Glutamatergic neuron (in vitro differentiated cells): ENCODE measurements at places on chromosomes 2 and 18. TPM values are rescaled to one million over a fixed set of nuclear protein-coding genes. Genes with fewer than 3 reads are reported as not detected.
A peak's percentile ranks its signal among the peaks of the same experiment; 100 is the strongest.

FBXO41 gene
- total RNA-seq: 14.0 TPM

TUBA3E gene
- not detected for total RNA-seq

HOXD11 gene
- not detected for total RNA-seq

FAHD2A gene
- total RNA-seq: 50.3 TPM

CDKL4 gene
- not detected for total RNA-seq

ASXL3 gene
- 45.6 TPM for total RNA-seq

DNA sequence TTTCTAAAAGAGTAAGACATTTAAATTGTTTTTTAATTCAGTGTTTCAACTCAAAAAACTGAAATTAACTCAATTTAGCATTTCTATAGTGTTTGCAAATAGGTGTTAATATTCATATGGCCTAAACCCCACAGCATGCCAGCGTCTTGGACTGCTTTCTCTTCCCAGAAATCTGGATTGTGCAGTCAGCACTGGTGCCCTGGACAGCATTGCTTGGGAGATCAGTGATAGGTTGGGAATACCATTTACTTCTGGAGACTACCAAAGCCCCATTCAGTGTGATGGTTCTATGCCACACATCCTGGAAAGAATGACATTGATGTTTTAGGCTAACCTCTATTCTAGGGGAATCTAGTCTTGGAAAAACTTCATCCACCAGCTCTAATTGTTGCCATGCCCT is 455.0 kb upstream of the KLHL29 start:
- DNase-seq: no peak

GRCh38 chr2:216023055-216023648 is 9.8 kb upstream of the MREG start:
- peak; percentile 65 for DNase-seq

- no peak for DNase-seq
Observed at GRCh38 chr2:201357221-201357620, at the start of gene FLACC1. Gene FLACC1 (minus strand): TSS chr2:201357345. CDS start chr2:201351404, 5,941 bp downstream.

DNA sequence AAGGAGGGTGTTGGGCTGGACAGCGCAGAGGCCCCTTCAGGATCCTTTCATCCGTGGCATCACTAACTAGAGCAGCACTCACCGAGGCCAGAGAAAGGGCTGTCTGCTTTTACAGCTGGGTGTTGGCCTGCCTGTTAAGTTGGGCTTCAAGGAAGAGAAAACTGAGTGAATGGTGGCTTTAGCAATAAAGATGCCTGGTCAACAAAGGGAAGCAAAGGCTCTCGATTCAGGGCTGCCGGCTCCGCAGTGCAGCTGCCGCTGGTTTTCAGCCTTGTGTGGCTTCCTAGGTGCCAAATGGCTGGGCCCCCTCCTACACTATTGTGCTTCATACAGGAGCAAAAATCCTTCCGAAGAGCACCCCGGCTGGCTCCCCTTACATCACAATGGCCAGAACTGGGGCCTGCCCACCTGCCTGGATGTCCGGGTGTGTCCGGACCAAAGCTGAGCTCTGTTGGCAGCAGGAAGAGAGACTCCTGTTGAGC is 61.0 kb upstream of the GPR45 start:
- no peak for DNase-seq

- no peak for DNase-seq
Observed at GRCh38 chr2:181751266-181752030, 71.1 kb upstream of the NEUROD1 start.

- no peak for DNase-seq
Observed at GRCh38 chr2:216721141-216721540, 25.8 kb upstream of the IGFBP5 start.

- no peak for DNase-seq
Observed at GRCh38 chr2:135093193-135093592, 41.1 kb downstream of the RAB3GAP1 start.

DNA sequence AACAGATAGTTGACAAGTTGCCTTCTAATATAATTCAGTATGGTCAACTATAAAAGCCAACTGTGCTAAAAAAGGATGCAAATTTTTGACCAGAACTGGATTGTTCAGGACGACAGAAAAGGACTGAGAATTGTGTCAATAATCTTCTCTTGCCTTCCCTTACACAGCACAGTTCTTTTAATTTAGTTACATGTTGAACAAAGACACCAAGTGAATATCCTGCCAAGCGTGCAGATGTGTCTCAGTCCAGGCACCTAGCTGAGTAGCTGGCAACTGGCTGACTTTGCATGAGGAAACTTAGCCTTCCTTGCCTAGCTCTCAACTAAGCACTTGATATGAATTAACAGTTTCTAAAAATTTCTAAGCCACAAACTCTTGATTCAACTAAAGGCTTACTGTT is 801.4 kb downstream of the BCL11A start:
- no peak for DNase-seq

- DNase-seq: no peak
Observed at GRCh38 chr2:224492531-224492930, 90.6 kb upstream of the FAM124B start.

DNA sequence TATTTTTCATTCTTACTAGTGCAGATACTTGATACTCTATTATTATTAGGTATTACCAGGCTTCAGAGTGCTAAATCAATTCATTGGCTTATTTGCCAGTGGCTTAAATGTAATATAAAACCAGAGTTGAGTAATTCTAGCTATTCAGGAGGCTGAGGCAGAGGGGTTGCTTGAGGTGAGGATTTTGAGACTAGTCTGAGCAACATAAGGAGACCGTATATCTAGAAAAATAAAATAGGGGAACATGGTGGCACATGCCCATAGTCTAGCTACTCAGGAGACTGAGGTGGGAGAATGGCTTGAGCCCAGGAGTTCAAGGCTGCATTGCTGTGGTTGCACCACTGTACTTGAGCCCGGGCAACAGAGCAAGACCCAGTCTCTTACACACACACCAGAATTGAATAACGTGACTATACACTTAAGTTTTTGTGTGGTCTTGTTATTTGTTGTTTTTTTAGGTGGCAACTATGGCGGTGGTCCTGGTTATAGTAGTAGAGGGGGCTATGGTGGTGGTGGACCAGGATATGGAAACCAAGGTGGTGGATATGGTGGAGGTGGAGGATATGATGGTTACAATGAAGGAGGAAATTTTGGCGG is 4.8 kb downstream of the HNRNPA3 start:
- no peak for DNase-seq

DNA sequence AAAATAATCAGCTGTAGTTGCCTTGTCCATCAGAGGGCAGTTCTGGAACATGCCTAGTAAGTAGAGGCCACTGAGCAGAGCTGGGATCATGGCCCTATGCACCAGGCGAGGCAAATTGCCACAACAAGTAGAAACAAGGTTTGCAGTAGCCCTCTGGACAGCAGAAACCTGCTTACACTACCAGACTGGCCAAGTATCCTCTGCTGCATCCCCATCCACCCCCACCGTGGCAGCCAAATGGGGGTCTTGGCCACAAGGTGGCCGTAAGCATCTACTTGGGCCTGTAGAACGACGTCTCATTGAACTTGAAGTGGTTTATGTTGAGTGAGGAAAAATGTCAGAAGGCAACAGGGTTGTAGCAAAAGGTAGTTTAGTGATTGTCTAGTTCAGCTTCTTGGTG is 241.2 kb downstream of the ALPK2 start:
- DNase-seq: no peak

GRCh38 chr18:8045160-8045883 is 478.2 kb downstream of the PTPRM start:
- no peak for DNase-seq

DNA sequence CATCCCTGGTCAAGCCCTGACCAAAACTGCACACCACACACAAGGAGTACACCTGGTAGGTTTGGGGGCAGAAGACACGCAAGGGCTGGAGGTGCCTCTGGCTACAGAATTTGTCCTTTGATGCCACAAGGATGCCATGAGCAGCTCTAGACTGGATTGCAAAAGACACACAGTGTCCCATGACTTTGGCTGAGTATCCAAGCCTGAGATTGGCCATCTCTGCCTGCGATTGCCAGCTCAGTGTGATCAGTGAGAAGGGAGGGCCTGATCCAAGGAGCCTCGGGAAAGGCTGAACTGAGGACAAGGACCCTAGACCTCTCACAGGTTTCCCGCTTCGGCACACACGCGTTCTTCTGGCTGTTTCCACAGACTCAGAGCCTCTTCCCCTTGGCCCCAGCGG is 60.0 kb upstream of the FOSL2 start:
- DNase-seq: no peak

DNA sequence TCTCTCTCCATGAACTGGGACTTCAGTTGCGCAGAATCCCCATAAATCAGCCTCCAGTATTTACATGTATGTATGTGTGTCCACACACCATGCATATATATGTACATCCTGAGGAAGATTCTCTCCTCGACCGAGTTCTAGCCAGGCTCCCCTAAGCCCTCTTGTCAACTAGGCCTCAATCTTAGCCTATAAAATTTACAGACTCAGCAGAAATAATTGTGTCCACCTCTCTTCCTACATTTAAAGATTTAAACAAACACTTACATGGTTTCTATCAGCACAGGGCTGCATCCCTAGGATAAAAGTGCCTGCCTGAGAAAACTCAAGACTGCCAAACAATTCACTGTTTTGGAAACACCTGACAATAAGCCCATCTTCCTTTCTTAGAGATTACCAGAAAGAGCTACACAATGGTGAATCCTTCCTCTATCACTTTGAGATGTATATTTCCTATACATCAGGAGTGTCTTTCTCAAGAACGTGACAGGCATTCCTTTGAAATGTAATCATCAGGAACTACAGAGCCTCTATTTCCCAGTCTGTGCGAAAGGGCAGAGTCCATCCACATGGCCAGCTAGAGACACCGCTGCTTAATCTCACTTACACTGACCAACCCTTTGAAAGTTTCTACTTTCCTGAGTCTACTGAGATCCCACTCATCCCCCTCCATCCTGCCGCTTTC is 39.5 kb downstream of the ZNF519 start:
- DNase-seq: no peak

GRCh38 chr2:210860276-210860675 is 303.9 kb downstream of the CPS1 start:
- DNase-seq: no peak

DNA sequence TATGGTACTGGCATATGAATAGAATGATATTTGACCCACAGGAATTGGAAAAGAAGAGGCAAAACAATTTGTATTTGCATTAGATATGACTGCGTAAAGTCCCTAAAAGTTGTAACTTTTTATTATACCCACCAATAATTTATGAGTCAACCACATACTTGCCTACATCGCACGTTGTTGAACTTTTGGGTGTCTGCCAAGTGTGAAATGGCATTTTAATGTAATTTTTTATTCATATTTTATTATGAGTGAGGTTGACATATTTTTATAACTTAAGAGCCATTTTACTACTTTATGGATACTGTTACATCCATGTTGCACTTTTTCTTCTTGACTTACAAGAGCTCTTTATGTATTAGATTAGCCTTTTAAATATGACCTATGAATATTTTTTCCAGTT is 4.6 kb downstream of the DSC2 start:
- DNase-seq: no peak

DNA sequence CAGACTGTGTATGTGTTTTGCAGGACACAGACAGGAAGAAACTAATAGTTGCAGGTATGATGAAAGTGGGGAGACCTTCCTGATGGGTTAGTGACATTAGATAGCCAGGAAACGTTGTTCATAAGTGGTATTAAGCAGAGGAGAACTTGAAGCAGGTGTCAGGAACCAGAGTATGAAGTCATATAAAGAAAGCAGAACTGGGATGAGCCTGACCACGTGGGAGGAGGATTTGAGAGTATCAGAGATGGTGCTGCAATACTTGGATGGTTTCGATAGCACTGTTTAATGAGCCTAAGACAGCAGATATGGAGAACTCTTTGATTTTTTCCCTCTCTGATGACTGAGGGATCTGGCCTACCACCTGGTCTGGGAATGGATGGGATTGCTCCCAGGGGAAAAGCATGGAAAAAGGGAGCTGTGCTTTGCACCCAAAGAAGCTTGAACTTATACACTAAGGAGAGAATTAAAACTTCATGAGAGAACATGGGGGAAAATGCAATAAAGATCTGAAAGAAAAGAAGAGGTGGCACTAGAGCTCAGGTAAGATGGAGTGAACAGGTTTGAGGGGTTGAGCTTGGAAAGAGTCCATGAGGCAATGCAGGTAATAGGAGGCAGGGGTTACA is 226.0 kb upstream of the LRRTM1 start:
- DNase-seq: no peak

DNA sequence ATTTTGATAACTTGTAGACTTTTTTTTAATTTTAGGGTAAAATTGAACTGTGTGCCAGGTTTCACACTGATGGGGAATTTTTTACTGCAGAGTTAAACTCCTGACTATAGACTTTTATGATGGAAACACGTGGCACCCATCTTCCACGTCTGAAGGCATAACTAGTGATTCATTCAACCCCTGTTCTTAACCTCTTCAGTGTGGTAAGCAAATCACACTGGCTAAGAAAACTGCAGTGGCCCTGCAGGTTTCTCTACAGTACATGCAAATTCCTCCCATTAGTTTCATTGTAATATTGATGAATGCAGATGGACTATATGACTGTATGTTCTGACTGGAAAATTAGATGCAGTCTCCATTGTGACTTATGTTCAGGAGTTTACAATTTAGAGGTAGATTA is 47.2 kb downstream of the SMAD4 start:
- no peak for DNase-seq

GRCh38 chr2:38093527-38094165 is 17.7 kb upstream of the CYP1B1 start:
- DNase-seq: no peak
